ENCODE measurements at places on chromosomes 11 and 22. TPM values are rescaled to one million over a fixed set of nuclear protein-coding genes. Genes with fewer than 3 reads are reported as not detected.

The CRYAB gene
- 38.0 TPM for polyA plus RNA-seq

The NOX4 gene
- 62.9 TPM for polyA plus RNA-seq

The PDHX gene
- 38.6 TPM for polyA plus RNA-seq

GRCh38 chr11:96293598-96294021 is 49.4 kb downstream of the MAML2 start:
- DNase-seq, result no peak

- no peak for DNase-seq
These were observed 308.6 kb downstream of the DLG2 start for GRCh38 chr11:85318573-85318972.

GRCh38 chr11:47121056-47121455 is 55.6 kb downstream of the ARFGAP2 start:
- DNase-seq, result no peak

DNA sequence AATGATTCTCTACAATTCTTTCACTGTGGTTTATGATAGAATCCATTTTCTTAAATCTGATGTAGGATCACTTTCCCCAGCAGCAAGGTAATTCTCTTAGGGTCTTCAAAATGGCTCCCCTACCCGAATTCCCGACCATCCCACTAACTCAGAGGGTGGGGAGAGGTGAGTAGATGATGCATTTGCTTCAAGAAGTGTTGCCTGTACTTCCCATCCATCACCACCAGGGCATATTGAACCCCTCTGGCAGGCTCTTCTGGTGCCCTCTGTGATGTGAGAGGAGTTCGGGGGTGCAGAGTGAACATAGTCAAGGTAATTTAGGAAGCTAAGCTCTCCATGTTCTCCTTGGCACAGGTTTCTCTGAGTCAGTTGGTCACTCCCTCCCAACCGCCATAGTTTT is 52.3 kb downstream of the ZNRF3 start:
- DNase-seq, result no peak

DNA sequence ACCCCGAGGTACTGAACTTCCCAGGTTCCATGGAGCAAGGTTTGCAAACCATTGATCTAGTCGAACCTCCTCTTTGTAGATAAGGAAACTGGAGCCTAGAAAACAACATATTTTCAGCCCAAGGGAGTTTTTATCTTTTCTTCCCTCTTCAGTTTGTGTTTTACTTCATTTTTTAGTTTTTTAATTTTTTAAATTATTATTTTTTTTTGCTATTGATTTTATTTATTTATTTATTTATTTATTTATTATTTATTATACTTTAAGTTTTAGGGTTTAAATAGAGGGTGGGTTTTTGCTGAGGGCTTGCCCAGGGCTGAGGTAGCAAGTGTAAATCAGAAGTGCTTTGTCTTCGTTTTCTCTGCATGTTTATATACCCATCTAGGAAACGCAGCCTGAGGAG is 26.9 kb downstream of the CEP164 start:
- no peak for DNase-seq

The MS4A6E gene
- polyA plus RNA-seq, result not detected
